ENCODE measurements at places on chromosomes 2 and 18.

DNA sequence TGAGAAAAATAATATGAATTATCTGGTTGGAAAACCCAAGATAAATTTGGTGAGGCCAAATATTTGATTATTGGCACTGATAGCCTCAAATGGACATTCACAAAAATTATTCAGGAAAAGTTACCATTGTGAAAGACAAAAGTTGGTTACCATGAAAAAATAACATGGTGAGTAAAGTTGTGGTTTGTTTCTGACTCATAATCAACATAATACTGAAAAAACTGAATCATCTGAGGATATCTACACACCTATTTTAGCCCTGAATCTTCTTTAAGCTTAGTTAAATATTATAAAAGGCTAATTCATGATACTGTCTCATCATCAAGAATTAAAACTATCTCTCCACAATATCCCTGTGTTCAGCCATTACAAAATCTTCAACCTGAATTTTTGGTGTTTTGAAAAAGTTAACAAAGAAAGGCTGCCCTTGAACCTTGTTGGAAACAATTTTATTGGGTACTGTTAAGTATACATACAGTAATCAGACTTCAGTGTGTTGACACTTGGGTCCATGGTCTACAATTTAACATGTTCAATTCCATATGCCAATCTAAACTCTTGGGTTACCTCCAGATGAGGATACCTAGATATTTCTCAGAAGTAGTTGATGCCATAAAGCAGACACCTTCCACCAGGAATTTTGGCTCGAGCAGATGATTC is 607.5 kb upstream of the SLC39A10 start:
- DNase-seq = no peak

DNA sequence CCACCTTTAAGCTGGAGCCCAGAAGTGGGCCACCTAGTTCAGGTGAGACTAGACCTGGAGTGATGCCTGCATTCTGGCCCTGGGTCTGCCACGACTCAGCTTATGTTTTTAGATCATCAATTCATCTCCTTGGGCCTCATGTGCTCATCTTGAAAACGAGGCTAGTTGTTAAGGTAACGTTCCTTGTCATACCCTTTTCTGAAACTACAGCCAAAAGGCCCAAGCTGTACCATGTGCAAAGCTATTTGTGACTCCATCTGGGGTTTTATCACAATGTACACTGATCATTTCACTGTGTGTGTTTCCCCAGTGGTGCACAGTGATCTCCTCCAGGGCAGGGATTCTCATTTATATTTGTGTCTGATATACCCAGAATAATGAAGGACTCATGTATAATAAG is 138.4 kb upstream of the COPS8 start:
- DNase-seq = no peak

DNA sequence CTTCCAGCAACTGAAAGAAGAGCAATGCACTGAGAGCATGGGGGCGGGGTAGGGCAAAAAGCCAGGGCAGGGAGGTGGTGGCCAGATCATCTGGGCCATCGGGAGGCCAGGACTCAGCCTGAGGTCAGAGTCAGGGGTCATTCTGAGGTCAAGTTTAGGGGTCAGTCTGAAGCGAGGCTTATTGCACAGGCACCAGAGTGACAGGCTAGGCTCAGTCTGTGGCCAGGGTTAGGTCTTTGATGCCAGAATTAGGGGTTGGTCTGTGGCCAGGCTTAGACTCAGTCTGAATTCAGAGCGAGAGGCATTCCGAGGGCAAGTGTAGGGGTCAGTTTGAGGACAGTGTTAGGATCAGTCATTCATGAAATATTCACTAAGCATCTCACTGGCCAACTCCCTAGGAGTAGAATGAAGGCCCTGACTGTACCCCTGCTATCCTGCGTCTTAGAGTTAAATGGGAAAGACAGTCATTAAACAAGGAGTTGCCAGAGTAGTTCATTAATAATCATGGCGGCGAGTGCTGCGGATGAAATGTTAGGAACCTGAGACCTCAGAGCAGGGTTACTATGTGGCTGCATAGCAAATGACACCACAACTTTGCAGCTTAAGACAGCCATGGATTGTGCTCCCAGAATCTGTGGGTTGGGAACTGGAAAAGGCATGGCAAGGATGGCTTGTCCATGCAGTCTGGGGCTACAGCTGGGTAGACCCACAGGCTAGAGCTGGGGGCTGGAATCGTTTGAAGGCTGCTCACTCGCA is 198.7 kb downstream of the CYP26B1 start:
- no peak for DNase-seq

GRCh38 chr2:65914244-65914786 is 481.9 kb upstream of the SPRED2 start:
- no peak for DNase-seq

- DNase-seq = no peak
Measured at GRCh38 chr2:120108049-120108448, 95.2 kb downstream of the EPB41L5 start.

- no peak for DNase-seq
Measured at GRCh38 chr18:35513181-35513936, 15.6 kb upstream of the INO80C start.

GRCh38 chr2:67579216-67579615 is 182.1 kb downstream of the ETAA1 start:
- no peak for DNase-seq

- DNase-seq = no peak
Measured at GRCh38 chr2:140027320-140027719, 1247.1 kb upstream of the NXPH2 start.

All from hematopoietic multipotent progenitor cell treated with erythropoietin and hydrocortisone succinate and interleukin-3 and kit ligand, for 6 days (in vitro differentiated cells).